ENCODE measurements at places on chromosomes 7 and 10.

DNA sequence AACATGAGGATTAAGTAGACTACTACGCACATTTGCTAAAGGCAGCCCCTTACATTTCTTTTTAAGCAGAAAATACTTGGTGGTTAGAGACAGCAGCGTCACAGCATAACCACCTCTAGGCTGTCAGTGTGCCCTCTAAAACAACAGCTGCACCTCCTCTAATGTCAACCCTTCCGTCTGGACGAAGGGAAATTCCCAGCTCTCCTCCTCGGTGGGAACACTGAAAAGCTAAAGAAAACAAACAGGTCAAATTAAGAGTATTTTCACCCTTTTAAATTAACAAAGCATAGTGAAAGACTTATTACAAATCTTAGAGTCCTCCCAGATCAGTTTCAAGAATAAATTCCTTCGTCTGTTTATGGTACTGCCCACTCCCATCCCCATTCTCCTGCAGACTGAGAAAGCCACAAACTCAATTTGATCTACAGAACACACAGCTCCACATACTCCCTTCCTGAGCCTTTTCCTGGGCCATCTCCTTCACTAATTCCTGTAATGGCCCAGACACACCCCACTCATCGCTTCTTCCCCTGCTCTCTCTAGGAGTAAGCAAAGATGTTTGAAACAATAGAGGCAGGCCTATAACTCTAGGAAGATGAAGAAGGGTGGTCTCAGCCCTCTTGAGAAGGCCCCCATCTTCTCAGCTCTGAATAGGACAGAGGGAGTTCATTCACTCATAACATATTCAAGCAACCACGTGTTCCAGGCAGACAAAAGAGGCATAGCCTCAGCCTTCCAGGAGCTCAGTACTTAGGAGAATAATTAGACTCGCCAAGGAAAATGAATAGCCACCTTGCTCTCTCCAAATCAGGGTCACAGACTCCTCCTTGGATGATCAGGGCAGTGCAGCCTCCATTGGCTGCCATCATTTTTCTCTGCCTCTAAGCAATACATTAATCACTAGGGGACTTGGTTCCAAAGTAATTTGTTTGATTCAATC lies 47.5 kb upstream of the HNRNPH3 start:
- no peak for DNase-seq

DNA sequence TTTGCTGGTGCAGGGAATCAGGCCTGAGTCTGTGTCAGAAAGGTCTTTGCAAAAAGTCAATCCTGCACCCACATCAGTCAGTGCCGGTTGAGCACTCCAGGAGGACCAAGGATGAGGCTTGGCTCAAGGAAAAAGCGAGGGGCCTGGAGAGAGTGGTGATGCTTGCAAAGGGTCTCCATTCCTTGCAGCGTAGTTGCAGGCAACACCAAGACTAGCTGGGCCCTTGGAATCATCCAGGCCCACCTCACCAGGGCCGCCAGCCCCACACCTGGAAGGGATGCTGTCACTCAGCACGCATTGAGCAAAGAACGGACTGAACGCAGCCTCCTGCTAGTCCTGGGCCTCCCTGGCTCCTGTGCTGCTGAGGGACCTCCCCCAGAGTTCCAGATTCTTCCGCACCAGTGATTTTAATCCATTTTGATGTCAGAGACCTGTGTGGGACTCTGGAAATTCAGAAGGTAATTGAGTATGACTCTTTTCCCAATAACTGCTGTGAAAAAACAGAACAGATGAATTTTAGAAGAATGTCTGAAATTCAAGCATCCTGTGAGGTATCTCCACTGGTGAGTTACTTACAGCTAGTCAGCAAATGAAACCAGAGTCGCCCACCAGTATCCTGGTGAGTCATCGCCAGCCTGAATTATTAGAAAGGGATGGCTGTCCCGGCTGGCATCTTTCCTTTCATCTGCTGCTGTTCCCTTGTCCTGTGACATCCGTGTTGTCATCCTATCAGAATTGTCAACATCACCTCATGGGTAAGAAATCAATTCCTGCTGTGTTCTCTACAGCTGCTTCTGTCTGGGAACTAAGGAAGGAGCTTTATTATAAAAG lies 150.8 kb upstream of the NPS start:
- peak; percentile 9 for DNase-seq

GRCh38 chr7:97480772-97481390 lies 251.0 kb upstream of the TAC1 start:
- no peak for DNase-seq

- DNase-seq, result peak; percentile 20
Observed at GRCh38 chr7:13055732-13056368, 368.4 kb downstream of the ARL4A start.

DNA sequence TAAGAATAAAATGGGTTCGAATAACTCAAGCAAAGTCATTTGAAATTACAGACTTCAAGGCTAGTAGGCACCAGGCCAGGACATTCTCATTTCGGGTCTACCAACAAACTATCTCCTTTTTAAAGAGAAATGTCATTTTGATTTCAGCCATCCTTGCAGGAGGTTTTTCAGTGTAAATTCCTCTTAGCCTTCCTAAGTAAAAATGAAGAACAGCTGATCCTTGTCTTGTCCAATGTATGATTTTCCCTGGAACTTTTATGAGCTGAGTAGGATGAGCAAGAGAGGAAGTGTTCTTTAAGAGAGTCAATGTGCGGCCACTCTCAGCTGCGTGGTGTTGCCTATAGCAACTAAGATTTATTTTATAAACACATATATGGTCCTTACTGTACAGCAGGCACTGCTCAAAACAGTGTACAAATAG lies 110.1 kb downstream of the PLCE1 start:
- DNase-seq, result no peak

GRCh38 chr10:670990-671389 lies 18.5 kb downstream of the DIP2C start:
- no peak for DNase-seq

GRCh38 chr10:6494442-6494819 lies 85.6 kb downstream of the PRKCQ start:
- no peak for DNase-seq

- DNase-seq, result no peak
Observed at GRCh38 chr7:105454921-105455320, 66.2 kb upstream of the SRPK2 start.

GRCh38 chr7:83936056-83936708 lies 258.4 kb downstream of the SEMA3A start:
- peak; percentile 65 for DNase-seq

DNA sequence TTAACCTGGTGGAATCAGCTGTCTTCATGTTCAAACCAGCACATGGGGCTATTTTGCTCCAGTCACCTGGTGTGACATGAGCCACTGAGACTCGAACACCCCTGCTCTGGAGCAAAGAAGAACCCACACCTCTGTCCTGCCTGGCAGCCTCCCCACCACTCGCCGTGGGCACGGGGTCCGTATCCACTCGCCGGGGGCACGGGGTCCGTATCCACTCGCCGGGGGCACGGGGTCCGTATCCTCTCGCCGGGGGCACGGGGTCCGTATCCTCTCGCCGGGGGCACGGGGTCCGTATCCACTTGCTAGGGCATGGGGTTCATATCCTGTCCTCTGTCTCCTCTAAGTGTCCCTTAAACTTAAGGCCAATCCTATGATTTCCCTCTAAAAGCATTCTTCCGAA lies 558.7 kb downstream of the PTPRN2 start:
- DNase-seq, result no peak

GRCh38 chr10:101569323-101569621 lies 18.8 kb downstream of the POLL start:
- no peak for DNase-seq

DNA sequence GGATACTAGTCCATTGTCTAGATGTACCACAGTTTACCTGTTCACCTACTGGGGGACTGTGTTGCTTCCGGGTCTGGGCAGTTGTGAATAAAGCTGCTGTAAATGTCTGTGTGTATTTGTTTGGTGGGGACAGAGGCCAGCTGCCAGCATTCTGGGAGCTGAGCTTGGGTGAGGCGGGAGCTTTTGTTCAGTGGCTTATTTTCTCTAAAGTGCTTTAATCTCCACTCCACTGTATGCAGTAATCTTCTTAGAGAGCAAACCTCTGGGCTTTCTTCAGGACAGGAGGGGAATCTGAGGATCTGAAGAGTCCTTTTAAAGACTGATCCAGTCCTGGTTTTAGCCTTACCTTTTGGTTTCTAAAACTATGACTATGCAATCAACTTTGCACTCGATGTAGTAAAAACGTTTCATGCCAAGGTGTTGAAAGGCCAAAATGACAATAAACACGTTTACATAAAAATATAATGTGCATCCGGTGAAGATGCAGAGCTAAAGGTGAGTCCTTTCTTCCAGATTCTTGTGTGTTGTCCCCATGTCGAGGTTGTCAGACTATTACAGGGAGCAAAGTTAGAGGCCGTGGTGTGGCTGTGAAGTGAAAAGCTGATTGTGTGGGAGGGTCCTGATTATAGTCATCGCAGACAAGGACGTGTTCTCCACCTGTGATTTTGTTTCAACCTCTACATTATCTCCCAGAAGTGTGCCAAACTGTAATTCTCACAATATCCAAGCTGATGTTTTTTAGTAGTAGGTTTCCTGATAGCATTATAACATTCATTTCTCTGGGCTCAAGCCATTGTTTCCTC lies 279.8 kb downstream of the CAMK1D start:
- DNase-seq, result no peak

DNA sequence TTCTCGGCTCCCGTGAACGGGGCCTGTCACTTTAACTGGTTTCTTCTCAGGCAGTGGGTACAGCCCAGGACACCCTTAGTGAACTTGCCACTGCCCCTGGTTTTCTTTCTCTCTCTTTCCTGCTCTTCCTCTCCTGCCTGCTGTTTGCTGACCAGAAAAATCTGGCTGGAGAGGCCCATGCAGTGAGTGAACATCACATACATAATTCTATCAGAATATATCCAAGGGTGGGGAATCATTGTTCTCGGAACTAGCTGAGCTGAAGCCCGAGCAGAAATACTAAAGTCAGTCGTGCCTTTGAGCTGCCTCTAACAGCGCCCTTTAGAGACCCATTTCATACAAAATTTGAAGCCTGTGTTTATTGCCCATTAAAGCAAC lies 501.5 kb upstream of the GALNT17 start:
- DNase-seq, result no peak

DNA sequence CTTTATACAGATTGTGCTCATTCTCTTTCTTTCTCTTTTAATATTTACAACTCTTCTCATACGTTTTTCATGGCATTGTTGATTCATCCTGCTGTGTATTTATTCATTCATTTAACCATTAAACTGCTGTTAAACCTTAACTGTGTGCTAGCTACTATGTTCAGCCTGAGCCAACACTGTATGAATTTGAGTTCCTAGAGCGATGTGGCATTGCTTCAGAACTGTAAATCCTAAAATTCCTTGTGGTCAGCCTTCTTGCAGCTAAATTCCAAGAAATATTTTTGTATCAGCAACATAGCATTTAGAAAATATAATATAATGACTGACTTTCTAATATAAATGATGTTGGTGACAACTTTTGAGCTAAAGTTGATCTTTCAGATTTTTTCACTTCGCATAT lies 184.7 kb upstream of the FZD1 start:
- no peak for DNase-seq

DNA sequence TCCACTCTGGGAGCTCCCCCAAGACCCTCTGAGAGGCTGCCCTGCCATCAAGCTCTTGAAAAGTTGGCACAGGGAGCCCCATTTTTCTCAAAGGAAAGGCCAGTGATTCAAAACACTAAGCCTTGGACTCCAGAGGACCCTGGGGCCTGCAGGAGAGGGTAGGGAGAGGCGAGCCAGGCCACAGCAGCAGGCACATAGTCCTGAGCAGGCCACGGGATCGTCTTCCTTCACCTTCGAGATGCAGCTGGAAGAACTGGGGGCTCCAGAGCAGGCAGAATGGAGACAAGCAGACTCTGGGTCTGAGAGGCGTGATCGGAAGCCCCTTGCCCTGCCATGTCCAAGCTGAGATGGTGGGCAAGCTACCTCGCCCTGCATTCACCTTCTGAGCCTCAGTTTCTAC lies 13.9 kb downstream of the TNS3 start:
- DNase-seq, result no peak

GRCh38 chr10:34002896-34003295 lies 668.4 kb upstream of the NRP1 start:
- DNase-seq, result no peak

- no peak for DNase-seq
Observed at GRCh38 chr7:111370002-111370401, 192.3 kb downstream of the IMMP2L start.

GRCh38 chr10:48703531-48704122 lies 19.0 kb downstream of the WDFY4 start:
- no peak for DNase-seq

- no peak for DNase-seq
Observed at GRCh38 chr7:21314954-21315353, 112.9 kb upstream of the SP4 start.

DNA sequence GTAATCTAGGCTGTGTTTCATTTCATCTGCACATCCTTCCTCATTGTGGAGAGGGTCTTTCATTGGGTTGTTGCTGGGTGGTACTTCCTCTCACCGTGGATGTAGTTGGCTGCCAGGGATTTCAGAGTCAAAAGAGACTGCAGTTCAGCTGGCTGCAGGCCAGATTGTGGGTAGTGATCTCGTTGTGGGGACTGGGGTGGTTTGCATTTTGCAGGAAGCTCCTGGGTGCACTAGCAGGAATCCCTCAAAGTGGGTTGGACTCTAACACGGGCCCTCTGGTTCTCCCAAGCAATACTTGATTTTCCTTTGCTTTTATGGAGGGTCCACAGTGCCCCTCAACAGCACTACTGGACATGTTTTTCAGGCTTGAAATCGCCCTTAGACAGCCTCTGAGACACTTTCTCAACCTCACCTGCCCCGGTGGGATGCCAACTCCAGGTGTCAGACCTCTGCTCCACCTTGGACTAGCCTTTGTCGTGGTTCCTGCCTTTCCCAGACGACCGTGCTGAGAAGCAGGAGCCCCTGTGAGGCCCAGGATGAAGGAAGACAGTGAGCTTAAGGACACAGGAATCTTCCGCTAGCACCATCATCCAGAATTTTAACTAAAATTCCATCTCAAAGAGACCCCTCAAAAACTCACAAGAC lies 23.9 kb upstream of the ZNF273 start:
- no peak for DNase-seq

DNA sequence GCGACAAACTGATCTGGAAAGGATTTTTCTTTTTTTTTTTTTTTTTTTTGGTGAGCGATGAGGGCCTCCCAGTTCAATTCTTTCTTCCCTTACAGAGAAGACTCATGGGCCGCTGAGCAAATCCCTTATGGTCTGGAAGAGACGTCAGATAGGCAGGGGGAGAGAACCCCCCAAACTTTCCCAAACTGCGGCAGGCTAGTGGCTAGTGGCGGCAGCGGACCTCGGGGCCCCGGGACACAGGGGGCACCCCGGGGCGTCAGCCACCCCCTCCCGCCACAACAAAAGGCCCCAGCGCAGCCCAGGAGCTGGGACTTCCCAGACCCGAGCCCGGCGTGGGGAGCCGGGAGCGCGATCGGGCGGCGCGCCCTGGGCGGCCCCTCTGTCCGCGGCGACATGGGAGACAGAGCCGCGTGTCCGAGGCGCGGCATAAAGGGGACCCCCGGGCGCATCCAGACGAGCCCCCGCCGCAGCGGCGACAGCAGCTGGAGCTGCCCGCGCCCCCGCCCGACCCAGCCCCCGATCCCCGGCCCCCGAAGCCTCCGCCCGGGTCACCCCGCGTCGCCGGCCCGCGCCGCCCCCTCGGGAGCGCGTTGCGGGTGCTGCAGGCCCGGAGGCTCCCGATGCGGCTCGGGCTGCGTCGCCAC lies 755 bp downstream of the FAM171A1 start:
- peak; percentile 42 for DNase-seq

GRCh38 chr7:44157116-44158080 lies 16.3 kb upstream of the MYL7 start:
- DNase-seq, result no peak

All from suppressor macrophage treated with lipopolysaccharide for 1 hour (primary cell).